ENCODE measurements at places on chromosomes 6 and 20.

DNA sequence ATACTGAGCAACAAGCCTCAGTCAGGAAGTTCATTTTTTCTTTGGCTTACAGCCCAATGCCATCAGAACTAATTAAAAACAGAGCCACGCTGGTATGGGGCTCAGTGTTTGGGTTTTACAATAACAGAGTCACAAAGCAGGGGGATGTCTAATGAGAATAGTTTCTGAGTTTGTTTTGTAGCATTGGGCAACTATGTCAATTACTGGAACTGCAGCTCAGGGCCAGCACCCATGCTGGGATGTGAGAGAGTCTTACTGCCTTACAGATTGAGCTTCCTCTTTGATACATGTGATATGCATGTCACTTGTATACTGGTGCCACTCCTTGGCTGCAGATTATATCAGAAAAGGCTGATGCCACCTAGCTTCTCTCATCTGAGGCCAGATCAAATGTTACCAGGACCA lies 117.6 kb downstream of the TFAP2B start:
- no peak for DNase-seq

DNA sequence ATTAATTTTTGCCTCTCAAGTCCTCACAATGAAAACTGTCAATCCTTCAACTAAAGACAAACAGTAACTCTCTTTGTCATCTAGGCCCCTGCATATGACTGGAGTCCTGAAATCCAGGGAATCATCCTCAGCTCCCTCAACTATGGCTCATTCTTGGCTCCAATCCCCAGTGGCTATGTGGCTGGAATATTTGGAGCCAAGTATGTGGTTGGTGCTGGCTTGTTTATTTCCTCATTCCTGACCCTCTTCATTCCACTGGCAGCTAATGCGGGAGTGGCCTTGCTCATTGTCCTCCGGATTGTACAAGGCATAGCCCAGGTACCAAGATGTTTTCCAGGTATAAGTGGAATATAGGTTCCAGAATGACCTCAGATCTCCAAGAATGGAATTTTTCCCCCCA lies 15.4 kb downstream of the SLC17A4 start:
- no peak for DNase-seq

- DNase-seq = no peak
Measured at GRCh38 chr20:49616154-49617007, 48.4 kb upstream of the PTGIS start.

DNA sequence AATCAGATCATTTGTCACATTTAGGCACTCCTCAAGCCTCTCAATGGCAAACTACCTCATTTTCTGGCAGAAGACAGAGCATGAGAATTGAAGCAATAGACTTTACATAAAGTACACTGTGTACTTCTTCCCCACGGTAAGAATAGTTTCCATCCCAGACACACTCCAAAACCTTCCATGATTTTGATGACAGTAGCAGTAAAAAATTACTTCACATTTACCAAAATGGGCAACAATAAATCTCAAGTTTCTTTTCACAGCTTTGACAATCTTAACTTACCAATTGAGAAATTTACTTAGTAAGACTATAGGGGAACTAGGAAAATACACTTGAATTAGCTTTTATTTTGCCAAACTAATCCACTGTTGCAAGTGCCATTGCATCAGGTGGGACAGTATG lies 353.8 kb downstream of the HAO1 start:
- no peak for DNase-seq

DNA sequence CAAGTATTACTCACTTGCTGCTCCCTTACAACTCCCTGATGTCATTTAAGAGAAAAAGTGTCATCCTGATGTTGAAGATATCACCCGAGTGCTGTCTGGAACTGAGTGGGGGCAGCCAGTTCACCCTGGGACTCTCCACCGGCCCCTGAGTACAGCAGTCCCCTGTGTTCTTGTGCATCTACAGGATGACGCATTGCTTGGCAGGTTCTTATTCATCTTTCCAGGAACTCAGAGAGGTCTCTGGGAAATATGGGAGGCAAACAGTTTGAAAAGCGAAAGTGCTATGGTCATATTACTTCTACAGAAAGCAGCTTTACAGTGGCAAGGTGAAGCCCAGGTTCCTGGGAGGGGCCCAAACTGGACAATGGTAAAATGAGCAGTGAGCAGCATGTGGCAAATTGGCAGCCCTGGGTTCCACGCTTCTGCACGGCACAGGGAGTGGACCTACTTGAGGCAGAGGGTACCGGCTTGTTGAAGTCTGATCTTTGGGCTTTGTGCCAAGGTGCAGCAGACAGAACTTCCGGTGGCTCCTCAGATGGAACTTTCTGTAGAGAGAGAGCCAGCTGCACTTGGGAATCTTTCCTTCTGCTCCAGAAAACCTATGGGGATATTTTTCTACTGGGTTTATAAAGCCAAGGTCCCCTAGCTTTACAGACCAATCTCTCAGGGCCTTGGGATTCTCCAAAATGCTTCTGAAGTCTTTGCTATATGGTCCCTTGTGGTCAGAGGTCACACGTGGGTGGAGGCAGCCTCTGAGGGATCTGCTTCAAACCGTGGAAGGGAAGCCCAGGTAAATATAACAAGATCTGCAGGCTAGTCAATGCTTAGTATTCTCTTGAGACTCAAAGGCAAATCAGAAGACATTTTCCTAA lies 128.3 kb downstream of the MAP3K7 start:
- no peak for DNase-seq

DNA sequence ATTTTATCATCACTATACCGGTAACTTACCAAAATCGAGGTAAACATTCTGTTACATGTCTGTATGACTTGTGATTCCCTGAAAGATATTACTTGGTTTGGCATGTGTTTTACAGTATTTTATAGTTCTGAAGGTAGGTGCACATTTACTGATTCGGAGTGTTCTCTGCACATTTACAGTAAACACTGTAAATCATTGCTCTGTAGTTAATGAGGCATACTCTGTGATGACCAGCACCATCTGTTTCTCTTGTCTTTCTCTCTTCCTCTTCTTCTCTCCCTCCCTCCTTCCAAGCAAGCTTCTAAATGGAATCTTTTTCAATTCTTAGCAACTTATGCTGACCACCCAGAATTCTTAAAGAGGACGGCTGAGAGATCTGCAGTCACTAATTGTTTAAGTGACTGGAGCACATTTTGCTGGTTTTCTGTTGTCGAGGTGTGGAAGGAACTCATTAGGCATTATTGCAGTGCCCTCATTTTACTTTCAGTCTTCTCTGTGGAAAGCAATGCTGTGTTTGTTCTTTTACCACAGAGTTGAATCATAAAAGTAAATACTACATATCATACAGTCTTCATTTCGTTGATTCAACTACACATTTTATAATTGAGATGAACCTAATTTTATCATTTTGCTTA lies 126.5 kb downstream of the UTRN start:
- no peak for DNase-seq
